Ovary (tissue), 10 donors: ENCODE measurements at places on chromosomes 7 and 10.

- no peaks in the 10 kb centered on the region for H3K36me3 ChIP-seq
- no peak overlapping the region for H3K27ac ChIP-seq
- H3K4me3 ChIP-seq, result no peak overlapping the region
- H3K4me1 ChIP-seq, result no peaks in the 10 kb centered on the region
- peak; percentile 7 for DNase-seq
Measured at GRCh38 chr7:158247758-158248487, 339.7 kb downstream of the PTPRN2 start.

DNA sequence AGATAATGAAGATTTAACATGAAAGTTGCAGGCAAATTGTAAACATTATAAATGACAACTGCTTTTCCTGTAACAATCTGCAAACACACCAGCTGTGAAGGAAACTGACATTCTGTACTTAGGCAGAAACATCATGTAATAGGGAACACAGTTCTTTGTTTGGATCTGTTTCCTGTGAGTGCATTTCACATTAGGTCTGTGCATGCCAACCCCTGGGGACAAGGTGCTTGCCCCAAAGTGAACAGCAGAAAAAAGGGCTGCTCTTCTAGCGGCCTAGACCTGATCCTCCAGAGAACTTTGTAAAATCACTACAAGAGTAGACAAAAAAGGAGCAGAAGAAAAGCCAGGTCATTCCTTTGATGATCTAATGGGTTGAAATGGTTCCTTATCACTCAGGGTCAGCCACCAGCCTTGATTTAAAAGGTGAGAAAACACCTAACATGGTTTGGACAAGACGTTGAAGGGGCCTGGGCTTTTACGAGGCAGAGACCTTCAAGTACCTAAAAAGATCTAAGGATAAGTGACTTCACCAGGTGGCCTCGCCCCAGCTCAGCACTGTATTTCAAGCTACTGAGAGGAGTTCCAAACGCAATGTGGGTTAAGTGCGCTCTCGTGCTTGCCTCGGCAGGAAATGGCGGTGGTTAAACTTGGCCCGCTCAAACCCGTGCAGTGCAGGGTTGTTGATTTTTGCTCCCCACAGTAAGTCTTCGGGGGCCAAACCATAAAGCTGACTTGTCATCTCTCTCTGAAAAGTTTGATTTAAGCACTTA is 249.7 kb downstream of the CREB5 start:
- H3K4me1 ChIP-seq, result no peaks in the 10 kb centered on the region
- H3K27ac ChIP-seq, result no peak overlapping the region
- H3K36me3 ChIP-seq, result no peaks in the 10 kb centered on the region
- H3K27me3 ChIP-seq, result no peaks in the 10 kb centered on the region
- H3K4me3 ChIP-seq, result no peak overlapping the region
- no peak for DNase-seq

DNA sequence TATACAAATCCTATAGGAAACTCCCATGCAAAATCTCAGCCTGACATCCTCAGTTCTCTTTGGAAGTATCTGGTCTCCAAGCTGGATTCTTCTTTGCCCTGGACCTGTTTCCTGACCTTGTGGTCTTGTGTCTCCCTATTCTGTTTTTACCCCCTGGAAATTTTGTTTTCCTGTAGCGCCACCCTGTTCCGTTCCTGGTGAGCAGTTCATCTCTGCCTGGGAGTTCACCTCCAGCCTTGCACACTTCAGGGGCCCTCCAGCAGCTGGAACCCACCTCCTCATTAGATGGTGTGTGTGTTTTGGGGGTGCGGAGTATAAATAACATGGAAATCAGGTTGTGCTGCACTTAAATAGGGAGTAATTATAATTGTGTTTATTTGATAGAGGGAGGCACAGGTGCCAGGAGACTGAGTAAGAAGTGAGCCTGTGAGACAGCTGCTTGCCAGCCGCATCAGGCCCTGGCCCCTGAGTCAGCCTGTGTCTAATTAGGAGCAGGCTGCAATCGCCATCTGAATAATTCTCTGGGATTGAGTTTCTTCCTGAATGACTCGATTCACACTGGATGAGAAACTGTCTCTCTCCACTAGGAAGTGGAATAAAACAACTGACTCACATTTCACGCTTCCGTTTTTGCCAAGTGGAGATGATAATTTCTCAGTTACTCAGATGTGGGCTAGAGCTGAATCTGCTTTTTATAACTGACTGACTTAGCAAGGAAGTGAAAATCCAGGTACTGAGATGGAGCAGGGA is 69.4 kb upstream of the HECTD2 start:
- DNase-seq, result no peak
- no peak overlapping the region for H3K27ac ChIP-seq
- no peaks in the 10 kb centered on the region for H3K4me1 ChIP-seq
- no peak overlapping the region for H3K4me3 ChIP-seq
- no peaks in the 10 kb centered on the region for H3K36me3 ChIP-seq
- no peaks in the 10 kb centered on the region for H3K27me3 ChIP-seq

GRCh38 chr10:120541984-120542383 is 85.0 kb downstream of the PLPP4 start:
- no peak overlapping the region for H3K4me3 ChIP-seq
- H3K4me1 ChIP-seq, result no peaks in the 10 kb centered on the region
- H3K27me3 ChIP-seq, result no peaks in the 10 kb centered on the region

DNA sequence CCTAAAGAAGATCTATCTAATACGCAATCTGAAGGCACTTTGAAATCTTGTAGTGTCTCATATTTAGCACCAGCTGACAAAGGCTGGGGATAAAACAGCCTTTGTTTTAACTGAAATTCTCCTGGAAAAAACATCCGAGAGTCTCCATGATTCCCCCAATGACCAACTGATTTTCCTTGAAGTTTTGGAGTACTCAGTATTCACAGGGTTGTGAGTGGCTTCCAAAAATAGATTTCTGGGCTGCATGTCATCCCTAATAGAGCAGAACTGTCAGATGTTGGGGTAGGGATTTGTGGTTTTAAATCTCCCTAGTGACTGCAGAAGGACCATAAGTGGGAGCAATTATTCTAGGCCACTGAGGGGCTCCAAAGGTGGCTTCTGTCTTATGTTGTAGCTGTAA is 206.4 kb downstream of the TAX1BP1 start:
- no peak overlapping the region for H3K4me3 ChIP-seq
- H3K27me3 ChIP-seq, result no peaks in the 10 kb centered on the region
- H3K4me1 ChIP-seq, result peaks cover 2% of the 10 kb centered on the region
- no peak for DNase-seq
- H3K36me3 ChIP-seq, result no peaks in the 10 kb centered on the region

- H3K36me3 ChIP-seq, result no peaks in the 10 kb centered on the region
- H3K4me1 ChIP-seq, result peaks cover 3% of the 10 kb centered on the region
- no peak for DNase-seq
- no peak overlapping the region for H3K4me3 ChIP-seq
Measured at GRCh38 chr7:140883378-140883777, 41.4 kb downstream of the BRAF start.

- no peaks in the 10 kb centered on the region for H3K36me3 ChIP-seq
- no peak for DNase-seq
- no peaks in the 10 kb centered on the region for H3K4me1 ChIP-seq
- H3K27me3 ChIP-seq, result no peaks in the 10 kb centered on the region
Measured at GRCh38 chr7:111887734-111888133, 318.5 kb downstream of the DOCK4 start.

DNA sequence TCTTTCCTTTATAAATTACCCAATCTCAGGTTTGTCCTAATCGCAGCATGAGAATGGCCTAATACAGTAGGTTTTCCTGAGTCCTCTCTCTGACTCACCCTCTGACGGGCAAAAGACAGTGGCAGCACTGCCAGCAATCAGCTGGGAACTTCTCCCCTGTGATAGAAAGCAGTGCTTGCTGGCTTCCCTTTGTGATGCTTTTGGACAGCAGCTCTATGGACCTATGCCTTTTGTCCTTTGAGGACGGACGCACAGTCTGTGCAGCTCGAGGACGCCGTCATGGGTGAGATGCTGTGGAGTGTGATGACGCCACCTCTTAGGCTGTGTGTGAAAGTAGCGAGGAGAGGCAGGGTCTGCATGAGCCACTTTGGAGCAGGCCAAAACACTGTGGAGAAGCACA is 68.8 kb downstream of the KIAA1217 start:
- H3K36me3 ChIP-seq, result no peaks in the 10 kb centered on the region
- DNase-seq, result no peak
- H3K4me3 ChIP-seq, result no peak overlapping the region
- H3K4me1 ChIP-seq, result no peaks in the 10 kb centered on the region

- H3K27me3 ChIP-seq, result no peaks in the 10 kb centered on the region
- DNase-seq, result peak; percentile 68
- H3K36me3 ChIP-seq, result no peaks in the 10 kb centered on the region
Measured at GRCh38 chr10:15084502-15084922, 4.1 kb downstream of the ACBD7 start.

- H3K4me1 ChIP-seq, result no peaks in the 10 kb centered on the region
- no peak overlapping the region for H3K27ac ChIP-seq
- no peak for DNase-seq
- H3K4me3 ChIP-seq, result no peak overlapping the region
Measured at GRCh38 chr10:113825791-113826190, 28.1 kb downstream of the DCLRE1A start.

- H3K27ac ChIP-seq, result peak overlapping the region; percentile 26
- H3K27me3 ChIP-seq, result no peaks in the 10 kb centered on the region
- H3K4me1 ChIP-seq, result peaks cover 61% of the 10 kb centered on the region
- DNase-seq, result no peak
- no peaks in the 10 kb centered on the region for H3K36me3 ChIP-seq
- H3K4me3 ChIP-seq, result no peak overlapping the region
Measured at GRCh38 chr10:79155301-79156081, 86.7 kb downstream of the ZMIZ1 start.

GRCh38 chr7:13476881-13477444 is 512.5 kb downstream of the ETV1 start:
- no peaks in the 10 kb centered on the region for H3K27me3 ChIP-seq
- H3K4me3 ChIP-seq, result no peak overlapping the region
- DNase-seq, result no peak
- H3K36me3 ChIP-seq, result no peaks in the 10 kb centered on the region

DNA sequence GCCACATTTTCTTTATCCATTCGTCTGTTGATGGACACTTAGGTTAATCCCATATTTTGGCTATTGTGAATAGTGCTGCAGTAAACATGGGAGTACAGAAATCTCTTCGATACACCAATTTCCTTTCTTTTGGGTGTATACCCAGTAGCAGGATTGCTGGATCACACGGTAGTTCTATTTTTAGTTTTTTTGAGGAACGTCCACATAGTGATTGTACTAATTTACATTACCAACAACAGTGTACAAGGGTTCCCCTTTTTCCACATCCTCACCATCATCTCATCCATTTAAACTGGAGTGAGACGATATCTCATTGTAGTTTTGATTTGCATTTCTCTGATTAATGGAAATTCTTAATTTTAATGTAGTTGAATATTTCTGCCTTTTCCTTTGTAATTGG is 19.3 kb downstream of the VKORC1L1 start:
- H3K27me3 ChIP-seq, result no peaks in the 10 kb centered on the region
- DNase-seq, result no peak
- H3K36me3 ChIP-seq, result no peaks in the 10 kb centered on the region
- no peak overlapping the region for H3K27ac ChIP-seq

DNA sequence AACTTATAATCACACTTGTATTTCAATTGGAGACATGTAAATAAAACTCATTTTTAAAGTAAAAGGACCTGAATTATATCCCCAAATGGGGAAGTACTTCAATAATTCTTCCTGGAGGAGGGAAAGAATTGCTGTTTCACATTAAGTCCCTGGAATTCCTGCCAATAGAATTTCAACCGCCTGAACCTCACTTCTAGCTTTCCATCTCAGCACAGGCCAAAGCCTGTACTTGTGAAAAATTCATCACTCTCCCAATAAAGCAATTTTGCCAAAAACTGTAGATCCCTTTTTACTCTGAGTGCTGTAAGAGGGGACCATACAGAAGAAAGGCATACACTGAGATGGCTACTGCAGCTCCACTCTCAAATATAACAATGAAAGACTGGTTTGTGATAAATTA is 54.8 kb downstream of the CADPS2 start:
- DNase-seq, result no peak
- H3K27ac ChIP-seq, result no peak overlapping the region
- H3K4me3 ChIP-seq, result no peak overlapping the region
- no peaks in the 10 kb centered on the region for H3K4me1 ChIP-seq
- H3K36me3 ChIP-seq, result no peaks in the 10 kb centered on the region

GRCh38 chr10:6136215-6137201 is 47.7 kb downstream of the RBM17 start:
- no peak overlapping the region for H3K4me3 ChIP-seq
- DNase-seq, result peak; percentile 7
- H3K27ac ChIP-seq, result no peak overlapping the region
- H3K4me1 ChIP-seq, result no peaks in the 10 kb centered on the region

- no peak overlapping the region for H3K4me3 ChIP-seq
- no peaks in the 10 kb centered on the region for H3K36me3 ChIP-seq
- DNase-seq, result no peak
- peaks cover 2% of the 10 kb centered on the region for H3K4me1 ChIP-seq
Measured at GRCh38 chr7:106019470-106019820, 56.4 kb downstream of the CDHR3 start.

GRCh38 chr10:32169556-32169955 is 113.3 kb upstream of the KIF5B start:
- no peak overlapping the region for H3K4me3 ChIP-seq
- peaks cover 1% of the 10 kb centered on the region for H3K4me1 ChIP-seq
- no peak for DNase-seq
- no peaks in the 10 kb centered on the region for H3K27me3 ChIP-seq
- no peaks in the 10 kb centered on the region for H3K36me3 ChIP-seq

DNA sequence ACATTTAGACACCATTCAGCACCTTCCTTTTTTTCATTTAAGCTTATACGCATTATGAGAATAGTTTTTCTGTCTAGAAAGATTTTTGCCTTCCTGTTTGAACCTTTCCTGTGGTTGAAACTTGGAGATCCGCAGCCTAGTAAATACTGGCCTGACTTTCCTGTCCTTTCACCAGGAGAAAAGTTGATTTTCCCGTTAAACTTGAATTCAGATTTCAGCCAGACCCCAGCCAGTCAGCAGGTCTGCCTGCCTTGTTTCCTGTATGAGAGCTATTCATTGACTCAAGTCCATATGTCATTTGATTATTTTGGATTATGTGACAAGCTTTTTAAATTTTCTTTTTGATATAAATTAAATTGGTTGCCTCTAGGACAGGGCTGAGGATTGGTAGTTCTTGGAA is 71.5 kb downstream of the EVX1 start:
- DNase-seq, result no peak
- H3K36me3 ChIP-seq, result no peaks in the 10 kb centered on the region
- no peak overlapping the region for H3K27ac ChIP-seq
- H3K27me3 ChIP-seq, result no peaks in the 10 kb centered on the region
- H3K4me3 ChIP-seq, result no peak overlapping the region

DNA sequence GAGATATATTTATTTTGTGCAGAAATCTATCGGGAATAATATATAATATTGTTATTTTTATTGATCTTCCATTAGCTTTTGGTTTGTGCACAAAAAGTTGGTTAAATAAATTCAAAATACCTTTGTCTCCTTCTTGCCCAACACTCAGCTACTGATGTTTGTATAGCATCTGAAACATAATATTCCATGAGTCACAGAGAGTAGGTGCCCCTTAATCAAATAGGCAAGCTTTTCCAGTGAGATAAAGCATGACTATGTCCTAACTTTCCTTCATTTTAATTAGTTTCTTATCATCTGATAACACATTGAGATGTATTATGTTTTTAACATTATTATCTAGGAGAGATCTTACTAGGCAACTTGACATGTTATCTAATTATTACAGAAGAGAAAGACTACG is 432.2 kb downstream of the KIF20B start:
- no peak overlapping the region for H3K27ac ChIP-seq
- no peaks in the 10 kb centered on the region for H3K27me3 ChIP-seq
- H3K36me3 ChIP-seq, result no peaks in the 10 kb centered on the region
- no peak for DNase-seq
- no peaks in the 10 kb centered on the region for H3K4me1 ChIP-seq
- no peak overlapping the region for H3K4me3 ChIP-seq

GRCh38 chr10:119446441-119447277 is 95.9 kb downstream of the RGS10 start:
- no peak overlapping the region for H3K4me3 ChIP-seq
- peak; percentile 26 for DNase-seq
- H3K4me1 ChIP-seq, result peaks cover 17% of the 10 kb centered on the region
- no peaks in the 10 kb centered on the region for H3K36me3 ChIP-seq
- no peaks in the 10 kb centered on the region for H3K27me3 ChIP-seq
